ENCODE measurements at places on chromosomes 12 and 14.

DNA sequence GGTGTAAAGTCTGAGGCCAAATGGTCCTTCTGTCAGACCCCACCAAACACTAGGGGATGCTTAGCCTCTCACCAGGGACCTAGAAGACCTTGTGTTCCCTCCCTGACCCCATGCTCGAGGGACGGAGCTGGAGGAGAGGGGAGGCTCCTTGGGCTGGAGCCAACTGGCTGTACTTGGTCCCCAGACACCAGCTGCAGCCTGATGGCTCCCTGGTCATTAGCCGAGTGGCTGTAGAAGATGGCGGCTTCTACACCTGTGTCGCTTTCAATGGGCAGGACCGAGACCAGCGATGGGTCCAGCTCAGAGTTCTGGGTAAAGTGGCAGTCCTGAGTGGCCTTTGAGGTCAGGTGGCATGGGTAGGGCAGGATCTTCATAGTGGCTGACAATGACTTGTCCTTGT lies 29.0 kb downstream of the PAPLN start:
- DNase-seq: no peak

DNA sequence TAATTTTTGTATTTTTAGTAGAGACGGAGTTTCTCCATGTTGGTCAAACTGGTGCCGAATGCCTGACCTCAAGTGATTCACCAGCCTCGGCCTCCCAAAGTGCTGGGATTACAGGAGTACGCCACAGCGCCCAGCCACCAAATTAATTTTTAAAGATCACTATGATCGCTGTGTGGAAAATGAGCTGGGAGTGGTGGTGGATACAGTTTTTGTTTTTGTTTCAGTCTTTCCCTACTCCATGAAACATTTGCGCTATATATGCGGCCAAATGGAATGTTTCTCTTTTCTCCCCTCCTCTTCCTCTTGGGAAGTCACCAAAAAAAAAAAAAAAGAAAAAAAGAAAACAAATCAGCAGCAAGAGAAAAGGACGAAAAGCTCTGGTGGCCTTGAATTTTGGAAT lies 20.8 kb upstream of the P2RX4 start:
- peak; percentile 80 for DNase-seq

- DNase-seq: no peak
Measured at GRCh38 chr12:3600951-3601350, 109.9 kb downstream of the PRMT8 start.

DNA sequence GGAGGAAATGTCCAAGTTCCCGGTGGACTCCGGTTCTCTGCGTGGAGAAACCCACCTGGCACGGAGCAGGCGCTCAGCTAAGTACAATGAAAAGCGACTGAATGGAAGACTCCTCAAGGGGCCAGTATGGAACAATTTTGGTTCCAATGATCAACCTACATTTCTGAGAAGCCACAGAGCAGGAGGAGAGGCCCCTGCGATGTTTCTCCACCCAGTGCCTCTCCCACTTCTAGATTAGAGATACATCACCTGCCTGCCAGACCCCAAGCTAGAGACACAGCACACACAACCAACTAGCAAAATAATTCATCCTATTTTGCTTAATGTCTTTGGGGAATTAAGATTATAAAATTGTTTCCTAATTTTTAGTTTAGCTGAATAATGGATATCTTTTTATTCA lies 38.8 kb downstream of the ATG14 start:
- DNase-seq: no peak

DNA sequence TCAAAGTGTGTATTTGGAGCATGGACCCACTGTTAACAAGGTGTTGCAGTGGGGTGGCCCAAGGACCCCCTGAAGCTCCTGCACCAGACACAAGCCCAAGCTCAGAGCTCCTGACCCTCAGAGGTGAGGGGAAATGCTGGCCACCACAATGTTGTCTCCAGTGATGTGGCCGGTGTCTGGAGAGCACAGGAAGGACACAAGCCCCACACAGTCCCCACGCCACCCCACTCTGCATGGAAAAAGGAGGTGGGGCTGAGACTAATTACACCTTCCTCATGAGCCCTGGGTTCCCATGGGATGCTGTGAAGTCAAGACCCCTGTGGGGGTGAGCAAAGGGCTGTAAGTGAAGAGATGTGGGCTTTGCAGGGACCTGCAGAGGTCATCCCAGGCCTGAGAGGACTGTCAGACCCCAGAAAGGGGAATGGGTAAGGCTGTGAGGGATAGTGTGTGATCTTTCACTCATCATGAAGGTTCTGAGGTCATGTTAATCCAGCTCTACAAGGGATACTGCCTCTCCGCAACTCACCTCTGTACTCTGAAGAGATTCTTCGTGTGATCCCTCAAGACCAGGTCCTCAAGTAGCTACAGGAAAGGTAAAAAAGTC lies 136.3 kb upstream of the DHRS4 start:
- no peak for DNase-seq

DNA sequence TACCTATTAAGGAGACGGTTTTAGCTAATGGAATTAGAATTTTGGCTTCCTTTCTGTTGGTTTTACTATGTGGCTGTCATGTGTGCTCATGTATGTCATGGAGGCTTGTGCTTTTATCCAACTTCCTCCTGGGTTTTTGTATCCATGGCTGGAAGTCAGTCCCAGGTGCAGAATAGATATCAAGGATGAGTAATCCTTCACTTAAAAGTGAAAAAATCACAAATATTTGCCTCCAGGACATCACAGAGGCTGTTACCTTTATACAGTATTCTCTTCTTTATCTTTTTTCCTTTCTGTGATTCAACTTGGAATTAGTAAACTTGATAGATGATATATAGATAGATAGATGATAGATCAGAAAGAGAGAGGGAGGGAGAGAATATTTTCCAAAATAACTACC lies 706.8 kb downstream of the GALC start:
- peak; percentile 23 for DNase-seq

GRCh38 chr12:7075518-7075917 lies 15.0 kb downstream of the C1S start:
- no peak for DNase-seq

GRCh38 chr14:90755661-90756304 lies 60.4 kb downstream of the TTC7B start:
- no peak for DNase-seq

DNA sequence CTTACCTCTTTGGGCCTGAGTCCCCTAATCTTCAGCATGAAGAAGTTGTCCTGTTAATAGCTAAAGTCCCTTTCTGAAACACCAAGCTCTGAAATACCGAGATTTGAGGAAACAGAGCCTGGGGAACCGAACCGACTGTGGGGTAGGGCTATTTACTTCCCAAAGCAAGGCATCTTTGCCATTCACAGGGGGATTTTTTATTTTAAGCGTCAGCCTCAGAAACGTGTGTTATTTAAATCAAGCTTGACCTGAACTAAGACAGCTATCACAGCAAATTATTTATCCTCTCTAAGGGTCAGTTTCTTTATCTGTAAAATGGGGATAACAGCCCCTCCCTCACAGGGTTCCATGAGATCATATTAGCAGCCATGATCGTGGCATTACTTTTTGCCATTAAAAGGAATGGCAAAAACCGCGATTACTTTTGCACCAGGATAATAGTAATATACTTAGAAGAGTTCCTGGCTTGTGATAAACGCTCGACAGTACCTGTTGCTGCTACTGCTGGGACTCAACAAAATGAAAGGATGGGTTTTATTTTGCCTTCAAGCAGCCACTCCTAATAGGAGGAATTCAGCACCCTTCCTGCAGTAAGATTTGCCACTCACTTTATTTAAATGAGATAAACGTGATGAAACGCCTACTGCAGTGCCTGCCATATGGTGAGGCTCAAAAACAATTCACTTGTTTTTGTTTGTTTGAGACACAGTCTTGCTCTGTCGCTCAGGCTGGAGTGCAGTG lies 1.3 kb upstream of the CORO1C start:
- DNase-seq: no peak

GRCh38 chr12:95548539-95549391 lies 2.5 kb downstream of the USP44 start:
- peak; percentile 52 for DNase-seq

- peak; percentile 2 for DNase-seq
Measured at GRCh38 chr12:43332977-43333640, 218.9 kb downstream of the ADAMTS20 start.

DNA sequence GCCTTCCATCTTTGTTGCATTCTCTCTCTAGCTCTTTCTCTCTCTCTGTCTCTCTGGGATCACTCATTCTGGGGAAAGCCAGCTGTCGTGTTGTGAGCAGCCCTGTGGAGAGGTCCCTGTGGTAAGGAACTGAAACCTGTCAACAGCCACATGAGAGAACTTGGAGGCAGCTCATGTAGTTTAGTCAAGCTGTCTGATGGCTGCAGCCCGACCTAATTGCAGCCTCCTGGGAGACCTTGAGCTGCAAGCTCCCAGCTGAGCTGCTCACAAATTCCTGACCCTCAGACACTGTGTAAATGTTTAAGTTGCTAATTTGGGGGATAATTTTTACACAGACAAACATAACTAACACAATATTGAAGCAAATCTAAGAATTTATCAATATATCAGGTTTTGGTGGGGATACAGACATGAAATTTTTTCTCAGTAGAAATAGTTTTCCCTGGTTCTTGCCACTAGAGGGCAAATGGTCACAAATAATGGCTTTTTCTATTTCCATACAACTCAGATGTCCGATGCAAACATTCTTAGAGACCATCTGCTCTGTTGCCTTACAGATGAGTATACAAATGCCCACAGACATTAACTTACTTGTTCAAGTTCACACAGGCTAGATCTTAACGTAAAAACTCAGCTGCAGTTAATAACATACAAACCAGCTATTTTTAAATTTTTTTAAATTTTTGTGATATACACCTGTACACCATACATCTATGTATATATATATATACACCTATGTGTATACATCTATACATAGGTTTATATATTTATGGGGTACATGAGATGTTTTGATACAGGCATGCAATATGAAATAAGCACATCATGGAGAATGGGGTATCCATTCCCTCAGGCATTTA lies 15.5 kb upstream of the KRR1 start:
- DNase-seq: peak; percentile 60

DNA sequence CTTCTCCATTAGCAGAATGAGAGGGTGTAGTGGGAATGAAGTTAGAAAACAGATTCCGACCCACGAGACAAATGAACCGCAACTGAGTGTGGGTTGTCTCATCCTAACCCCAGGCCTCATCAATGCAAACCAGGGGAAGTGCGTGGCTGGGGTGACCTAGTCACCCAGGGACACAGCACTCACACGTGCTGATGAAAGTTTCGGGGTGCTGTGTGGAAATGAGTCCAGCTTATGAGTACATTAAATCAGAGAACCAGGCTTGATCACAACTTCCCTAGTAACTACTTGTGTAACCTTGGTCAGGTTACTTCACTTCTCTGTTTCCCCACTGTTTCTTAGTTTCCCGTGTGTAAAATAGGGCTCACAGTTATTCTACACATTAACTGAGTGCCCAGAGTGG lies 95.4 kb upstream of the CDKN3 start:
- DNase-seq: no peak

- DNase-seq: peak; percentile 60
Measured at GRCh38 chr12:46965137-46965536, 114.3 kb upstream of the PCED1B start.

- peak; percentile 65 for DNase-seq
Measured at GRCh38 chr14:42222924-42223471, 616.3 kb downstream of the LRFN5 start.

DNA sequence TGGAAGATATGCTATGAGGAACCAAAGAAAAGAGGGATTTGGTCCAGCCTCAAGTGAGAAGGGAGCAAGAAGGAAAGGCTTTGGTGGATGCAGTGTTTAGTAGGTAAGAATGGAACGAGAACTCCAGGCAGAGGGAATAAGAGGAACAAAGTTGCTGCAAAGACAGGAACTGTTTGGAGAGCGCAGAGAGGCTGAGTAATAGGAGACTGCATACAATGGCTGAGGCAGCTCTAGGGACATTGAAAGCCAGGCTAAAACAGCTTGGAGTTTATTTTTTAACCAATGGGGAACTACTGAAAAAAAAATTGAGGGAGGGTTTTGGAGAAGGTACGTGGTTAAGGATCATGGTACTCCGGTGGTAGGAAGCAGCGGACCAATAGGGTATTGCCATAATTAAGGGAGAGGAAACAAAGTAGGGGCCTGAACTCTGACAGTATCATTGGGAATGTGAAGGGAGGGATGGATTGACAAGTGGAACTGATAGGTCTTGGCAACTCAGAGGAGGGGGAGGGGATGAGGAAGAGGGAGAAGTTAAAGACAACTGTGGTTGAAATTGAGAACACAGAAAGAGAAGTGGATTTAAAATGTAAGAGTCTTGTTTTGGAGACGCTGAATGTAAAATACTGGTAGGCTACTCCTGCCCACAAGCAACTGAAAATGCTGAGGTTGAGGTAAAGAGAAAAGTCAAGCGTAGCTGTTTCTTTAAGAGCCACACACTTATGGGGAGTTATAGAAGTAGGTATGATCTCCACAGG lies 4.8 kb downstream of the ASCL4 start:
- no peak for DNase-seq

DNA sequence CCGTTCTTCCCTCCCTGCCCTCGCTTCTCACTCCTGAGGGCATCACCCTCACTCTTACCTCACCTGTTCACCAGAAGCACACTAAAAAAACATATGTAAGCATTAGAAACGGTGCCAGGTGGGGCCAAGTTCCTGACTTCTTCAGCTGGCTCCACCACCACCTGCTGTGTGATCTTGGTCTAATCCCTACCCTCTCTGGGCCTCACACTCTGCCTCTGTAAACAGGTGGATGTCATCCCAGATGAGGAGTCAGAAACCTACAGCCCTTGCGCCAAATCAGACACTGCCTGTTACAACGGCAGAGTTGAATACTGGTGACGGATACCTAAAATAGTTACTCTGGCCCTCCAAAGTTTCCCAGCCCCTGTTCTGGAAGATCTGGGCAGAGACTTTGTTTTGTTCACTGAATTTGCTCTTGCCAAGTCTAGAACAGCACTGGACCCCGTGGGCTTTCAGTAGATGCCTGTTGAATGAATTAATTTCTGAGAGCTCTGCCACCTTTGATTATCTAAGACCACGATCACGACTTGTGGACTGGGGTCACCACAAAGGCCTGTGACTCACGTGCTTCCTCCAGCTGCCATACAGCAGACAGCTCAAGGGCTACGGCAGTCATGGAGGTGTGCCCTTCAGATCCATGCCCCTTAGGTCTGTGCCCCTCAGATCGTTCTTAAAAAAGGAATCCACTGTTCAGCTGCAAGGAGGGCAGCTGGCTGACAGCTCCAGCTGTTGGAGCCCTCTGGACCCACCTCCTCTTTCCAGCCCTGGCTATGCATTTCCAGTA lies 71.9 kb downstream of the GSC start:
- DNase-seq: peak; percentile 9

- DNase-seq: no peak
Measured at GRCh38 chr12:123741937-123742572, 20.0 kb upstream of the DNAH10 start.
